Endothelial cell (in vitro differentiated cells): ENCODE measurements at places on chromosomes 7 and 10.

- no peak for DNase-seq
Observed at GRCh38 chr7:120412139-120413050, 139.4 kb downstream of the KCND2 start.

GRCh38 chr7:138887085-138887710 is 89.2 kb upstream of the ATP6V0A4 start:
- no peak for DNase-seq

DNA sequence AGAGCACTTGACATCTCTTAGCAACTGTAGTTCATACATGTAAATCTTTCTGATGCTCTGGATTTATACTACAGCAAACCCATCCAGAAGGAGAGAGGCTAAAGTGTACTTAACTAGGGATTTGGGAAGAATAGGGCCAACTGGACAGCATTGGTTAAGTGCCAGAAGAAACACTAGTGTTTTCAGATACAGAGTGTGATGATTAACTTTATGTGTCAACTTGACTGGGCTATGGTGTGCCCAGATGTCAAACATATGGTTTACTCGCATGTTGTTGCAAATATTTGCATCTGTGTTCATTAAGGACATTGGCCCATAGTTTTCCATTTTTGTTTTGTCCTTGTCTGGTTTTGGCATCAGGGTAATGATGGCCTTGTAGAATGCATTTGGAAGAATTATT is 384.7 kb upstream of the KCND2 start:
- DNase-seq = no peak

- peak; percentile 79 for DNase-seq
Observed at GRCh38 chr10:102917314-102917961, 656 bp upstream of the CNNM2 start.

- no peak for DNase-seq
Observed at GRCh38 chr10:31961277-31962074, 32.8 kb upstream of the ARHGAP12 start.

DNA sequence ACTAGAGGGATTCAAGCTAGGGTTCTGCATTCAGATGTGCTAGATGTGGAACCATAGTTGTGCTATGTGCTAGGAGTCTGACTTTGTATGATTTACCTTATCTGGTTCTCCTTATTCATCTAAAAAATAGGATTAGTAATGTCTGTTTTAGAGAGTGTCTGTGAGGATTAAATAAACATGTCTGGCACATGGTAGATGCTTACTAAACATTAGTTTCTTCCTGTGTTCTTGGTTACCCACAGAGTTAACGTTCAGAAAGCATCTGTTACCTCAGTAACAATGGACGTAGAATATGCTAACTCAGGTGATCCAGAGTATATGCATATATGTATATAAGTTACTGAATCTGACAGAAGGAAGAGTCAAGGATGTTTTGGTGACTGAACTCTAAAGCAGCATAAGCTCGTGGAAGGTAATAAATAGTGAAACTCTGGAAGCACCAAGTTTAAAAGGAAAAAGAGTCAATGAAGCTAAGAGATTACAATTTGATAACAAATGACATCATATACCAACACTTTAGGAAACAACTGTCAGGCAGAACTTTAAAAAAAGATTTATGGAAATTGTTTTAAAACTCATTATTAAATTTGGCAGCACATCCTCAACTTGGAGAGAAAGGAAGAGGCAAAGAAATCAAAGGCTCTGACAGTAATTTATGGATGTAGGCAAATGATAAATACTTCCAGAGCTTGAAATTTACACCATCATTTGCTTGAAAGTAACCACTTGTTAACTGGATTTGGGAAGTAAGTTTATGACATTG is 127.0 kb downstream of the CCNY start:
- DNase-seq = no peak

DNA sequence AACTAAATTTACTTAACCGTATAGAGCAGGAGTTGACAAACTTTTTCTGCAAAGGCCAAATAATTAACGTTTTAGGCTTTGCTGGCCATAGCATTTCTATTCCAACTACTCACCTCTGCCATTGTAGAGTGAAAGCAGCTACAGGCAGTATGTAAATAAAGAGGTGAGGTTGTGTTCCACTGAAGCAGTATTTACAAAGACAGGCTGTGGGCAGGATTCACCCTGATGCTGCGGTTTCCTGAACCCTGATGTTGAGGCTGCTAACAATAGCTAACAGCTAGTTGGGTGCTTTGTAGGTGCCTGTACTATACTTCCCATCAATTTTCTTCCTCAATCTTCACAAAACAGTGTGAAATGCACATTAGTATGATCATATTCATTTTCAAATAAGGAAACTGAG is 47.0 kb upstream of the LAMB1 start:
- no peak for DNase-seq

DNA sequence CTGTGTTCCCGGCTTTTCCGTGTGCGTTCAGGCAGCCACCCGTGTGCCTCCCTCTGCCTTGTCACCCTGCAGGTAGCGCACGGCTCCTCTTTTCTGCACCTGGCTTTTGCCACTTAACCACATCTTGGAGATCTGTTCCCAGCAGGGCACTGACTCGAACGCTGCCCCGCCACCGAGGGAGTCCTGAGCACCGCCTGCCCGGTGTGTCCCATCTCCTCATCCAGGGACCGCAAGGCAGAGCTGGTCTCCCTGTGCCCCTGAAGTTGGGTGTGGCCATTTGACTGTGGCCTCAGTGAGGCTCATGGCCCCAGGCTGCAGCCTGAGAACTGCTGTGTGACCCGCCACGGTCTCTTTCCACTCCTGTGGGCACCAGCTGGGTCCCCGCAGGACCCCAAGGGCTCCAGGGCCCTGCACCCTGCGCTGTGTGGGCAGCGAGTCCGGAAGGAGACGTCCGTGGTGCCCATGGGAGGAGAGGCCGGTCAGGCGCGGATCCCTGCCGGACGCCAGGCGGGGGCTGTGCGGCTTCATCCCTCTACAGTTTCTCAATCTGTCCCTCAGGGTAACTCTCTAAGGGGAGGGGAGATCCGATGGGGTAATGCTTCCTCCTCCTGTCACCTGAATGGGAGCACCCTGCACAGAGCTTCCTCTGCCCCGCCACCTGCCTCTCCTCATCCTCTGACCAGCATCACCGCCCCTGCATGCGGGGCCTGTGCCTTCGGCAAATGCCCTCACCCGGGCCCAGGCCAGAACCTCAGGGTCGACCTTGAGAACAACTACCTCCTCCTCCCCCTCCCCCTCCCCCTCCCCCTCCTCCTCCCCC is 1.8 kb upstream of the INTS1 start:
- no peak for DNase-seq

GRCh38 chr10:104340641-104341040 is 2.4 kb upstream of the ITPRIP start:
- DNase-seq = no peak

- DNase-seq = no peak
Observed at GRCh38 chr10:29647478-29647877, 12.7 kb upstream of the SVIL start.

GRCh38 chr10:68185085-68185484 is 46.8 kb downstream of the ATOH7 start:
- DNase-seq = no peak

DNA sequence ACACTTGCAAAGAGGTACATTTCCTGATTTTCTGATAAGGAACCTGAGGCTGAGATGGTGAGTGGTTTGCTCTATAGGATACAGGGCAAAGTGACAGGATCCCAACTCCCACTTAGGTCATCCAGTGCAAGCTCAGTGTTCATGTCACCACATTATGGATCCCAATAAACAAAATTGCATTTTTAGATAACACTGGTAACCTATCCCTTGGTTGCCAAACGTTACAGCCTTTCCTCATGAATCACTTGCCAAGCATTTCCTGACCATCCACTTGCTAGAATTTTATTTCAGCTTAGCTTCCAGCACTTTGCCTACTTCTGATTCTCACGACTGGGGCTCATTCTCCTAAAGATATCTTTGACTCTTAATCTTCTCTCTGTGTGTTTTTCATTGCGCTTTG is 131.4 kb upstream of the ODAD2 start:
- DNase-seq = no peak

GRCh38 chr7:55563596-55564325 is 8.5 kb downstream of the VOPP1 start:
- DNase-seq = no peak

DNA sequence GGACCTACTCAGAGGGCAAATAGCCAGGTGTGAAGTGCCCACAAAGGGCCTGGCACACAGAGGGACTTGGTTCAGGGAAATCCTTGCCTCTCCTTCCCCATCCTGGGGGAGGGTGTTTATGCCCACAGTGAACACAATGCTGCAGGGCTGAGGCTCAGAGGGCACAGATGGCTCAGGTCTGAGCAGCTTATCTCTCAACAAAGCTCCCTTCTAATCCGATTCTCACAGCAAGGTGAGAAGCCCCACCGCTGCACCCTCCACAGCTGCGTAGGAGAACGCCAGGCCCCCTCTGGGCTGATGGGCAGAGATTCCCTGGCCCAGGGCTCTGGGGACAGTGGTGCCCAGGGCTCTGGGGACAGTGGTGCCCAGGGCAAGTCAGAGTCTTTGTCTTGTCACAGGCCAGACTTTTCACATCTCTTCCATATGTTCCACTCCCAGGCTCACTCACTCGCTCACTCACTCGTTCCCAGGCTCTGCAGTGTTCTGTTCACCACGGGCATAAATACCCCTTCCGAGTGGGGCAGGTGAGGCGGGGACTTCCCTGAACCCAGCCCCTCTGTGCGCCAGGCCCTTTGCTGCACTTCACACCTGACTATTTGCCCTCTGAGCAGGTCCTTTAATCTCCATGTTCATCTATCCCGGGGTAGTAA is 8.7 kb upstream of the CDHR1 start:
- no peak for DNase-seq

DNA sequence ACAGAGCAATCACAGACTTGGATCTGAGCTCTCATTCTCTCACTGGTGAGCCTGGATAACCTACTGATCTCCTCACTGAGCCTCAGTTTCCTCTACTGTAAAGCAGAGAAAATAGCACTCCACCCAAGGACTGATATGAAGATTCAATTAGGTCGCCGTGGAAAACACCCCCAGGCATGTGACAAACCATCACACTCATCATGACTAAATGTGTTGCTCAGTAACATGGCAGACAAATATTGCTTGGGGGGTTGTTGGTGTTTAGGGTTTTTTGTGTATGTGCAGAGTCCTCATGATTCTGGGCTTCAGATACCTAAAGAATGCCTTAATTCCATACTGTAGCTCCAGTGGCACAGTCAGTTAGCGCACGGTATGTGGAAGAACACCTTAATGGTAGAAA is 122.1 kb upstream of the TCF7L2 start:
- no peak for DNase-seq

- DNase-seq = no peak
Observed at GRCh38 chr10:48377751-48378530, 71.5 kb downstream of the MAPK8 start.

GRCh38 chr10:3330663-3331062 is 158.1 kb upstream of the PITRM1 start:
- DNase-seq = no peak

- DNase-seq = no peak
Observed at GRCh38 chr7:1020849-1021251, 23.5 kb upstream of the GPR146 start.

DNA sequence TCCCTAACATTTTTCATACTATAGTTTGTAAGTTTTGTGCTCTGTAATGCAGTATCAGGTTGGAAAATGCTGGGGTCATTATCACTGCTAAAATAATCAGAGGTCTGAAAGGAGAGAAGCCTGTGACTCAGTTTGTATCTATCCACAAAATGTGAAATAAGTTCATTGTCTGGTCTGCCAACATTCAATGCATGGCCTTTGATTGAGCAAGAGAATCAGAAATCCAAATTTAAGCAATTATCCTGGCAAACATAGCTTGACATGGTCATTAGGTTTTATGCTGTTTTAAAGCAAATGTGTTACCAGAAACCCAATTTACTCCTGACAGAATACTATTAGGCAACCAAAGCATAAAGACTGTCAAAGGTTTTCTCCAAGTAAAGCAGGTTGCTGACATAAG is 709.7 kb upstream of the SEMA3D start:
- DNase-seq = no peak

DNA sequence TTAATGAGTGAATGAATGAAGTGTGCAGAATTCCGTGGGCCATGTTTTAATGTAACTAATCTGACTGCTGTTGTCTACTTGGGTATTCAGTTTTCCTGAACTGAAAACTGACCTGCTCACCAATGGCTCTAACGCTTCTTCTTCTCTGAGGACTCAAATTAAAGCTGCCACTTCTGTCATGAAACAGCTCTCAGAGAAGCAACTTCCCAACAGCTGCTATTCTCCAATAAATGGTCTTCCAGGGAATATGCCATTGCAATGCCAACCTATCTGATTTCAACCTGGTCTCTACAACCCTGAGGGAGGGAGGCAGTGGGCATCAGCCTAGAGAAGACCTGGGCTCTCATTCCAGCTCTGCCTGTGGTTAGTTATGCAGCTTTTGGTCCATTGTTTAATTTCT is 69.4 kb downstream of the FRMD4A start:
- no peak for DNase-seq

GRCh38 chr7:12670743-12671520 is 16.5 kb upstream of the ARL4A start:
- DNase-seq = no peak

DNA sequence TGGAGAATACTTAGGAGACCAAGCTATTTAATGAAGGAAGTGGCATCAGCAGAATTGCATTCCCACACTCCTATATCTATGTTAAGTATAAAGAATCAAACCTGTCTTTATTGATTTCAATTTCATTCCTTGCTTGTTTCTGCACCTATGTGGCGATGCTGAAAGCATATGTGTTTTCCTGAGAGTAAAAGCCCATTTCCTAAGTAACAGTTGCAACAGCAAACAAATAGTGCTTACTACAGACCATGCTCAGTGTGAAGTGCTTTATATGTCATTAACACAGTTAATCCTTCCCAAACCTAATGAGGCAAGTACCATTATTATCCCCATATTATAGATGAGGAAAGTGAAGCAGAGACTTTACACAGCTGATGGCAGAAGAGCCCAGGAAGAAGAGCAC is 552.1 kb downstream of the PARD3 start:
- no peak for DNase-seq

DNA sequence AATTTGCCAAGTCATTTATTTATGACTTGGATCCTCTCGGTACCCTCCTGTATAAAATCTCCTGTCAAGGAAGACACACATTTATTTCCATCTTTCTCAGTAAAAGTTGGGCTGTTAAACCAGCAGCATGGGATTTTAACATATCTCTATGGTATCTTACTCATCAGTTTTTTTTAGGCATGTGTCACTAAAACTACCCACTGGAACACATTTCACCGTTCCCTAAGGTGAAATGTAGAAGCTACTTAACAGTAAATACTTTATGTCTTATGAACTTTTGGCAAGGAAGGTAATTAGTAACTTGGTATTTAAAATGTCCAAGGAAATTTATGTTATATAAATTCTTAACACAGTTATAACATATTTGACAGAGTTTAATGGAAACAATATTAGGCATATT is 152.5 kb upstream of the HDAC9 start:
- DNase-seq = no peak

DNA sequence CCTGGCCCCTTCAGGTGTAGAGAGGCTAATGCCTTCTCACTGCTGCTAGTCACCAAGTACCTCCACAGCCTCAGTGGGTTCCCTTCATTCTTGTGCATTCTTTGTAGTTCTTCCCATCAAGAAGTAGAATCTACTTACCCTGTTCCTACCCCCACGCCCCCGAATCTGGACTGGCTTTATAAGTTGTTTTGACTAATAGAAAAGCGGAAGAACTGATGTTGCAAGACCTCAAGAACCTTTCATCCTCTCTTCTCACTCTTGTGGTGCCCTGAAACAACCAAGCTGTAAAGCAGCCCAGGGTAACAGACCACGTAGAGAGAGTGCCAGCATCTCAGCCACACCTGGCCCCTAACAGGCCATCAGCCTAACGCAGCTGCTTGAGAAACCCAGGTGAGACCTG is 23.2 kb upstream of the LAMB1 start:
- no peak for DNase-seq

- no peak for DNase-seq
Observed at GRCh38 chr7:159119026-159119741, 25.5 kb downstream of the VIPR2 start.

GRCh38 chr10:110512461-110513187 is 14.9 kb downstream of the DUSP5 start:
- no peak for DNase-seq
